ENCODE measurements at places on chromosomes 6 and 20. TPM values are rescaled to one million over a fixed set of nuclear protein-coding genes. Genes with fewer than 3 reads are reported as not detected.

The SOBP gene
- total RNA-seq, result 13.2 TPM

The HLA-F gene
- 213 TPM for total RNA-seq

The SYCP2 gene
- total RNA-seq, result 2.5 TPM

DNA sequence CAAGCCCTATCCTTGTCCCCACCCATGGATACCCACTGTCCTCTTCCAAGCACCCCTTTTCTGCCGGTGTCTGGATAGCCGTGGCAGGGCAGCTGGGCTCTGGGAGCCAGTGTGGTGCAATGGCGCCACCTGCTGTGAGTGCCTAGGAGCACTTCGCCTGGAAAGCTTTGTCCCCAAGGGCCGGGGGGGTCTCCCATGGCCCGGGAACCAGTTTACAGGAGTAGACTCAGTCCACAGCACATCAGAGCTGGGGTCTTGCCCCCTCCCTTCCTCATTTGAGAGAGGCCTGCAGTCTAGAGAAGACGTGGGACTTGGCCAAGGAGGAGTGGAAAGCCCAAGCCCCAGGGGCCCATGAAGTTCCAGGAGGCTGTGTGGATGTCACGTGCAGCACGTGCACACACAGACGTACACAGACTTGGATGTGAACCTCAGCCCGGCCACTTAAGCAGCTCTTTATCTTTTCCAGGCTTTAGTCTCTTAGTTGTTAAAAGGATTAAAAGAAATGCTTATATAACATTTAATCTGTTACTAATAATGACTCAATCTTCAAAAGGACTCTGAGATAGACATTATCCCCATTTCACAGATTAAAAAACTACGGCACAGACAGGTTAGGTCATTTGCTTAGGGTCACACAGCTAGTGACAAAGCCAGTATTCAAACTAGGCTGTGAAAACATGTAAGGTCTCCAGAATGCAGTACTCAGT is 40.9 kb upstream of the CDH22 start:
- DNase-seq, result peak; percentile 64
- H3K27ac ChIP-seq, result no peak overlapping the region
- H3K27me3 ChIP-seq, result no peaks in the 10 kb centered on the region
- H3K4me3 ChIP-seq, result no peak overlapping the region

- no peak overlapping the region for H3K4me3 ChIP-seq
- H3K36me3 ChIP-seq, result peaks cover 72% of the 10 kb centered on the region
- H3K4me1 ChIP-seq, result no peaks in the 10 kb centered on the region
- DNase-seq, result no peak
These were observed 73.9 kb downstream of the DHX35 start for GRCh38 chr20:39036011-39036410.

DNA sequence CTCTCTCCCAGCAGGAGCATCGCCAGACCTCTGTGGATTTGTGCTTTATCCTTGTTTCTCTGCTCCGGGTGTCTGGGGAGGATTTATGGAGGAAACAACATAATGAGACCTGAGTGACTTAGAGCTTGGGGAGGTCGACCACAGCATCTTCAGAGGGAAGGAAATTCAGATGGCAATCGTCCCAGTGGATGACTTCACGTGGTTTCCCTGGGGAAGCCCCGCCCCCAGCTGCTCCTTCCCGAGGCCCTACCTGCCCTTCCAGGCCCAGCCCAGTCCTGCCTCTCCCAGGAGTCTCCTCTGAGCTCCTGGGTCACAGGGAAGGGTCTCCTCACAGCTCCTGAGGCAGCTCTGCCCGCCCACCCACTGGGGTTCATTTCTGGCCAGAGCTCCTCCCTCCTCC is 430.3 kb upstream of the SULF2 start:
- no peaks in the 10 kb centered on the region for H3K27me3 ChIP-seq
- no peaks in the 10 kb centered on the region for H3K4me1 ChIP-seq
- DNase-seq, result no peak
- no peaks in the 10 kb centered on the region for H3K36me3 ChIP-seq

DNA sequence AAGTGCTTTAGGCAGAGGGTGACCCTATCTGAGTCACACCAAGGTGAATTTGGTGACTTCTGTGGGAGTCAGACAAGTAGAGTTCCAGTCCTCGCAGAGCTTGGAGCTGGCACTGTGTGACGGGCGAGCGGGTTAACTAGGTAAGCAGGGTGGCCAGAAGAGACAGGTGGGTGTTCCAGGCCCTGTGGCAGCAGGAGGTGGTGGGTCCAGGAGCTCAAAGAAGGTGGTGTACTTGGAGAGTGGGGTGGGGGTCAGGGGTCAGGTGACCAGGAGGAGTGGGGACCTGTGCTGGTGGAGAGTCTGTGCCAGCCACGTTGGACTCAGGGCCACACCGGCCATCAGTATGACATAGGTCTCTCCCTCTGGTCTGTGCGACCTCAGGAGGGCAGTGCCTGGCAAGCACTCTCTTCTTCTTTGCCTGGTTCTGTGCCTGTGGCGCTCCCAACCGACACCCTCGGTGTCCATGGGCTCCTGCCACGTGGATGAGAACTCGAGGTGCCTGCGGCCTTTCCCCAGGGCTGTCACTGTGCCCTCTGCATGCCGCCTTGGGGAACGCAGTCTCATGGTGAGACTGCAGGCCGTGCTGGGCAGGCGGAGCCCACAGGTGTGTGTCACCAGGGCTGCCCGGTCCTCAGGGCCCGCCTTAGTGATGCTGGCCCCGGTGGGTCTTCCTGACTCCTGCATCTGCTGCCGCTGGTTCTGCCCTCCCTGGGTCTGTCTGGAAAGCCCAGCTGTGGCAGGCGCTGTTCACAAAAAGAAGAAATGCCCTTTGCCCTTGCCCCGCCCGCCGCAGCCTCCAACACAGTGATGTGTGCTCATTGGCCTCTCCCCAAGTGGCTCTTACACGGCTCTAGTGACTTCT is 1.6 kb downstream of the MRGBP start:
- peaks cover 6% of the 10 kb centered on the region for H3K4me1 ChIP-seq
- no peaks in the 10 kb centered on the region for H3K27me3 ChIP-seq
- no peak overlapping the region for H3K4me3 ChIP-seq
- H3K27ac ChIP-seq, result peak overlapping the region; percentile 98
- no peaks in the 10 kb centered on the region for H3K36me3 ChIP-seq

DNA sequence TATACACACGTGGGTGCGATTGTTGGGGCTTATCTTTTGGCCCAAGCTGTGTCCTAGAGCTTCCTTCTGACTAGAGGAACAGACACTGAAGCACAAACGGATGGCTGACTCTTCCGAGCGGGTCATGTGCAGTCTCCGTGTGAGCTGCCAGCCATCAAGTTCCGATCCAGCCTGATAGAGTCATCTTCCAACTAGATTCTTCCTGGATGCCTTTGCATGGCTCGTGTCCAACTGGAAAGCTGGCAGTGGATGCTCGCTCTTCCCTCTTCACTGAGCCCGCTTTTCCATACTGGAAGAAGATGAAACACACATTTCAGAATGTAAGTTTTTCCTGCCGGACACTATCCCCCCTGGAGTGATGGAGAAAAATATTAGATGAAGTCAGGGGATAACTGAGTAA is 148.1 kb downstream of the SCML4 start:
- H3K36me3 ChIP-seq, result no peaks in the 10 kb centered on the region
- H3K27me3 ChIP-seq, result no peaks in the 10 kb centered on the region
- H3K4me1 ChIP-seq, result peaks cover 7% of the 10 kb centered on the region
- H3K27ac ChIP-seq, result no peak overlapping the region

Data from Peyer's patch (tissue), 4 donors.